ENCODE measurements at places on chromosomes 6 and 20.

GRCh38 chr6:101961357-101961756, 567.8 kb downstream of the GRIK2 start:
- DNase-seq: no peak

- no peak for DNase-seq
Observed at GRCh38 chr6:25895771-25896170, 21.7 kb upstream of the SLC17A3 start.

GRCh38 chr6:14134211-14134910, 16.8 kb downstream of the CD83 start:
- DNase-seq: no peak

GRCh38 chr6:169064194-169064593, 189.5 kb downstream of the THBS2 start:
- no peak for DNase-seq

GRCh38 chr20:61041481-61041880, 210.6 kb upstream of the CDH4 start:
- DNase-seq: no peak

DNA sequence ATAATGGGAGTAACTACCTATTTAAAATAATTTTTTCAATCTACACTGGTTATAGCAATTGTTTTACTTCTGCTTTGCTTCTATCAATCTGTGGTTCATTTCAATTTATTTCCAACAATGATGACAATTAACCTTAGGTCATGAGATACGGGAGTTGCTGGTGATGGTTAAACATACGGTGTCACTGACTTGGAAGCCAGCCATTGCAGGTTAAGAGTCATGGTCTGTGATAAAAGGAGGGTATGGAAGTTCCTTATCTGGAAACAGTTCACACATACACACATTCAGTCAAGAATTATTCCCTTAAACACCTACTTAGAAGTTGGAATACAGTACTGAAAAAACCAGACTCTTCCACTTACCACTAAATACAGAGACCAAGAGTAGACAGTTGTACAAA, 180.0 kb downstream of the KIF16B start:
- no peak for DNase-seq

DNA sequence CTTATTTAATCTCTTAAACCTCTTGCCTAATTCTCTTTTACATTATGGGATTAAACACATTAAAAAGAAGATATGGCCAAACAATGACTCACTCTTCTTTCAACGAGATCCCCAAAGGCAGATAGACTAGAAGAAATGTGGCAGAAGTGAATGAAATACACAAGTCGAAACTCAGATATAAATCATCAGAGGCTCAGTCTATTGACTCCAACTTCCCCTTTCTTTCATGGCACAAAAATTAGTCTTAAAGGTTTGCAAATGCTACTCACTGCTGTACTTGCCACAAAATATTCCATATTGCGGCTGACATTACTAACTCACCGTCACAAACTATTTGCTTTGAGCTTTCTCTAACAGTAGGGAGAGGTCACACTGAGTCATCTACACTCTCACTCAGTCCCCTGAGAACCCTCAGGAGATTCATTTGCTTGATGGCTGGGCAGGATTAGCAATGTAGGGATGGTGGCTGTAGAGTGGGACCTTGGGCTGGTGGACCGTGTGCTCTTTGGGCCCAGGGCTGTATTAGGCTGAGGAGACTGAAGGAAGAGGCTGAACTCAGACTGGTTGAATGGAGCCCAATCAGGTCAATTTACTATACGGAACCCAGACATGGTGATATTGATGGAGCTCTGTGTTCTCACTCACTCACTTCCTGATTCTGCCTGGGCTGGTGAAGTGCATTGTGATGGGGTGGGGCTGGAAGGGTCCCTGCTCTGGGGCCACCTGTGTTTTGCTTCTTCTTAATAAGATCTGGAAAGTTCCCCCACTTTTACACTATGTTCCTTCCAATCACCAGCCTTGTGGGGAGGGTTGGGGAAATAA, 42.8 kb upstream of the UBR2 start:
- DNase-seq: peak; percentile 51

DNA sequence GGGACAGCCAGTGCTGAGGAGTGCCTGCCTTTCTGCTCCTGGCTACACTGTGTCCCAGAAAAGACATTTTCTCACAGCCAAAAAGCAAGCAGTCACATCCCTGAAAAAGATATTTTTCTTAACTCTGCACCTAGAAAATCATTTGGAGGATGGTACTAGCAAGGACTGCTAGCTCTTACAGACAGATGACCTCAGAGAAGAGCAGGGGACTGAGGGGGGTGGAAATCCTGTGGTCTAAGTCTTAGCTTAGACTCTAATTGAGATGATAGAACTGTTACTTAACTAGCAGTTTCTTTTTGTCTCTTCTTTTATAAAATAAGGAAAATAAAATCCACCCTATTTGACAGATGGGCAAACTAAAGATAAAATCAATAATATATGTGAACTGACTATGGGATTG, 152.8 kb downstream of the TMEM200A start:
- no peak for DNase-seq

DNA sequence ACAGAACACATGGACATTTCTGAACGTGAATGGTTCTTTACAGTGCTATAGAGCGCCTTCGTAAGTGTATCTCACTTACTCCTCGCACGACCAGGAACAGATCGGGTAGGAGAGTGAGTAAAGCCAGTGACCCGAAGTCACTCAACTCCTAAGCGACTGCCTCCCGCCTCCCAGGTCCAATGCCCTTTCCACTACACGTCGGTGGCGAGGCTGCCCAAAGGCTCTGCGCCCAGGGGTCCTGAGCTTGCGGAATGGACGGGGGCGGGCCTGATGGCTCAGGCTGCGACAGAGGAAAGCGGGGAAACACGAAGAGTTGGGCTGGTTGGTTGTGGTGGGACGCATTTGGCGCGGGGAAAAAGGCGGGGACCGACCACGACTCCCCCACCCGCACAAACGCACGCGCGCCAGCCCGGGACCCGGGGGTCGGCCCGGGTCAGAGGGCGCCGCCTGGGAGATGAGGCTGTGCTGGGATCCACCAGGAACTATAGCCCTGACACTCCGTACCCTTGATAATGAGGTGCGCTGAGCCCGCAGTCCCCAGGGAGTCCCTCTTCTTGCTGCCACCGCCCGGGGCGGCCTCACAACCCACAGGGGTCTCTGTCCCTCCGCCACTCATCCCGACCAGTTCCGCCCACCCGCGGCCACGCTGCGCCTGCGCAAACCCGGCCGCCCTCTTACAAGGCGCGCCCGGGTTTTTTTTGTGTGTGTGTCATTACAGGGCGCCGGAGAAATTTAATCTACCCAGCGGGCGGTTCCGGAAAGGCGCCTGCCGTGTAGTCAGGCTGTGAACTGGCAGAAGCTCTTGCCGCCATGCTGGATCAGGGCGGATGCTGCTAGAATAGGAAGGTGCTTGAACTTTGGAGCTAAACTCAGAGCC, at the start of gene BLOC1S5:
TSS of gene BLOC1S5 (minus strand) at position 629 of the 877 bp plus-strand sequence. CDS start at position 616, 13 bp downstream.
- peak; percentile 98 for DNase-seq

GRCh38 chr6:36362551-36363370, 24.7 kb downstream of the ETV7 start:
- DNase-seq: no peak

DNA sequence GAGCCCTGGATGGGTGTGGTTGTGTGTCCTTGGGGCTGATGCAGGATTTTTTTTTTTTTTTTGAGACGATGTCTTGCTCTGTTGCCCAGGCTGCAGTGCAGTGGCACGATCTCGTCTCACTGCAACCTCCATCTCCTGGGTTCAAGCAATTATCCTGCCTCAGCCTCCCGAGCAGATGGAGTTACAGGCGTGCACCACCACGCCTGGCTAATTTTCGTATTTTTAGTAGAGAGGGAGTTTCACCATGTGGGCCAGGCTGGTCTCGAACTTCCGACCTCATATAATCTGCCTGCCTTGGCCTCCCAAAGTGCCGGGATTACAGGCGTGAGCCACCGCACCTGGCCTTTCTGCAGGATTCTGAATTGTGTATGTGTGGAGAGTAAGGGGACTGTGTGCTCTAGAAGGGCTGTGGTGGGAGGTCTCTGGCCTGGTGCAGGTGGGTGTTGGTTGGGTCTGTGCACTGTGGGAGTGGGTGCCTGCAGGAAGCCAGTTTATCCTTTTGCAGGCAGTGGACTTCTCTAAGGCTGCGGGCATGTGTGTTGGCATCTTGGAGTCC, 11.0 kb upstream of the ID1 start:
- no peak for DNase-seq

GRCh38 chr6:68726992-68727391, 91.9 kb downstream of the ADGRB3 start:
- DNase-seq: no peak

DNA sequence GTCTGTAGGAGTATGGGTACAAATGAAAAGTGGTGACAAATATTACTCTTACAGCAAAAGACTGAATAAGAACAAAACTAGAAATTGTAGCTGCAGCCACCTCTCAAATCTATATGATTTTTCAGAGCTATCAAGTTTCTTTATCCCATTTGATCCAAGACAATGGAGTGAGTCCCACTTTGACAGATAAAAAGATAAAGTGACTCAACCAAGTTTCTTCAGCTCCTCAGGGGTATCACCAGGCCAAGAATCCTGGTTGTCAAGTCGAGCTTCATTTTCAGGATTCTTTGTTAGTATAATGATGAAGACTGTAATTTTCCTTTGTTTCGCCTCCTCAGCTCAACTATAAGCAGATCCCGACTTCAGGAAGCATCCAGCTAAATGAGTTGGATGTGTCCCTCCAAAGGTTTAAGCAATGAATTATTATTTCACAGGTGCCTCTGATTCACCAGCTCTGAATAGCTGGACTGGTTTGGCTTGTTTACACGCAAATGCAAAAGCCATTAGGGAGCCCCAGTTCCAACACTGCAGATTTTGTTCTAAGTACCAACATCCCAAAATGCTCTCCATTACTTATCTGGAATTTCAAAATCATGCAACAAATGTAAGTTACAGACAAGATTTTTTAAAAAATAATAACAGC, 238.9 kb downstream of the MAFB start:
- no peak for DNase-seq

GRCh38 chr6:5486214-5486613, 224.9 kb downstream of the FARS2 start:
- DNase-seq: no peak

DNA sequence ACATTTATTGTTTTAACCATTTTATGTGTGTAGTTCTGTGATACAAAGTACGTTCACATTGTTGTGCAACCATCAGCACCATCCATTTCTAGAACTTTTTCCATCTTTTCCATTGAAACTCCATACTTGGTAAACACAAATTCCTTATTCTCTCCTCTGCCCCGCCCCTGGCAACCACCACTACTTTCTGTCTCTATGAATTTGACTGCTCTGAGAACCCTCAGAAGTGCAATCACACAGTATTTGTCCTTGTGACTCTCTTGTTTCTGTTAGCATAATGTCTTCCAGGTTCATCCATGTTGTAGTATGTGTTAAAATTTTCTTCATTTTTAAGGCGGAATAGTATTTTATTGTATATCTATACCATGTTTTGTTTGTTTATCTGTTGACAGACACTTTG, 56.9 kb downstream of the DHX35 start:
- no peak for DNase-seq

- no peak for DNase-seq
Observed at GRCh38 chr6:111949546-111949945, 76.3 kb upstream of the FYN start.

DNA sequence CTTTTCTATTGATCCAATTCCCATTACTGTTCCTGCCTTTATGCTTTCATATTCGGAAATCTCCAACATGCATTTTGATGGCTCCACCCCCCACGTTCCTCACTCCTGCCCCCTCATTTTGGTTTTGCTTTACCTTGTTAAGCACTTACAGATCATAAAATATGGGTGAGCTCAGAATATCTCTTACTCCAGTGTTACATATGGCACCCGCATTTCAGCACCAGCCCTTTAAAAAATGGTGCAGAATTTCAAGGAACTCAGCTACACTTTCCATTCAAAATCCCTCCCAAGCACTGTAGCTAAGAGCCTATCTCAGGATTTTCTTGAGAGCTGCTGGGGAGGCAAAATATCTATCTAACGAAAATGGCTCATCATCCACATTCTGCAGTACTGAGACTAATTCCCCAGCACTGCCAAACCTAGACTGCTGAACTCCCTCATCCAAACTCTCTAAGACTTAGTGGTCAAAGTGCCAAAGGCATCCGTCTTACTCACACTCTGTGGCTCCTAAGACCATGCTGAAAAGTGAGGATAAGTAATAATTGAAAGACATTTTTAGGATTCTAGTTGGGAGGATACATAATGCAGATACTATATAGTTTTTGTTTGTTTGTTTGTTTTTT, 7.8 kb downstream of the SGK1 start:
- DNase-seq: no peak

DNA sequence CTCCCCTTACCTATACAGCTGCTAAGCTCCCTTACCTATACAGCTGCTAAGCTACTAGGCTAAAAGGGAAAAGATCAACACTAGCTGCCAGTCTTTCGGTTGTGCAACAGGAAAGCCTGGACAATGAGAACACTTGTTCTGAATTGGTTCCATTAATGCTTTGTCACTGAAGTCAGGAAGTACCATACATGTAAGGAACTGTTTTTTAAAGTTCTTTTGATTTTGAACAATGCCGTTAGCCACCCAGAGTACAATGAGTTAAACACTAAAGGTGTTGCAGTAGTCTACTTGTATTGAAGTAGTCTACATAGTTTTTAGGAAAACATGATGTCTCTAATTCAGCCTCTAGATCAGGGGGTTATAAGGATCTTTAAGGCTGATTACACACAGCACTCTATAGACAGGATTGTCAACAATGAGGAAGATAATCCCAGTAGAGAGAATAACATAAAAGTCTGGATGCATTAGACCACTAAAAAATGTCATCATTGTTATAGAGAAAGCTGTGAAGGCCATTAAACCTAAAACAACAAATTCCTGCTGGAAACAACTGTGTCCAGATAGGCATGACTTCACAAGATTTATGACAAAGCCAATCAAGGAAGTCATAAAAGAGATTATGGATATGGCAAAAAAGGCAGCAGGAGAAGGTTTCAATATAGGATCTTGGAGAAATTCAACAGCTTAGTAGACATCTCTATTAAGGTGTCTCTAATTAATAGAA, 306.3 kb downstream of the PHF3 start:
- DNase-seq: no peak

GRCh38 chr6:38591439-38591838, 48.3 kb downstream of the BTBD9 start:
- no peak for DNase-seq

- no peak for DNase-seq
Observed at GRCh38 chr6:96787846-96788580, 49.3 kb downstream of the GPR63 start.

DNA sequence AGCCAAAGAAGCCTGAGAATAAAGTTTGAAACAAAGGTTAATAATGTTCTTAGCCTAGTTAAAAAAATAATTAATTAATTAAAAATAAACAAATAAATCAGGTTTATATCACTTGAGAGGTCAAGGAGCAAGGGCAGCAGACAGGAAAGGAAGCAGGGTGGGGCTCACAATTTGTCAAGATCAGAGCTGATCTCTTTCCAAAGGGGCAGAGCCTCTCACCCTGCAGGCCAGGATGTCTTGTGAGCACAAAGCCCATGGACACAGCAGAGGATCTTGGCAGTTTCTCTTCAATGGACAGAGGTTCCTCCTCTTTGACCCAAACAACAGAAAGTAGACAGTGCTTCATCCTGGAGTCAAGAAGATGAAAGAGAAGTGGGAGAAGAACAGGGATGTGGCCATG, 14.9 kb downstream of the ULBP1 start:
- no peak for DNase-seq

GRCh38 chr6:84618836-84619235, 145.6 kb downstream of the TBX18 start:
- DNase-seq: no peak
